Activated CD8-positive, alpha-beta memory T cell treated with anti-CD3 and anti-CD28 coated beads for 4 hours (primary cell): ENCODE measurements at places on chromosomes 7 and 10.

DNA sequence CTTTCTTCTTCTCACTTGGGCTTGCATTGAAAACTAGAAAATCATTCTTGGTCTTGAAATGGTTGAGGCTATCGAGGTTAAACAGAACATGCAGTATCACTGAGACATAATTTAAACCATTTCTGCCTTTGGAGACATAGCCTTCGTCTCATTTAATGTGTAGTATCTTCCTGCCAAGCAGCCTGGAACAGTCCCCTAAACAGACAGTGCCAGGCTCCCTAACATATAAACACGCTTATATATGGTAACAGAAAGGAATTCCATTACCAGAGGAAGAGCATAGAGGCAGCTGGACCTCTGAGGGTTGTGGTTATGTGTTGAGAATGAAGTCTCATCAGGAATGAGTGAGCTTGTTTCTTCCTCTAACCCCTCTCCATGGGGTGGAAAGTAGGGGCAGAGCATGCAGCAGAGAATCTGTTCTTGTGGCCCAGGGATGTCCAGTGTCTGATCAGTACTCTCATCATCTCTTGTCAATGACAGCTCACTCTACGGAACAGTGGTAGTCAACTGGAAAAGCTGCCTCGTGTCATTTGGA is 11.2 kb downstream of the CACNB2 start:
- no peak for DNase-seq

- DNase-seq, result no peak
Measured at GRCh38 chr10:97136756-97137155, 49.0 kb downstream of the SLIT1 start.

GRCh38 chr10:23461557-23461956 is 22.7 kb downstream of the OTUD1 start:
- no peak for DNase-seq

GRCh38 chr10:58373442-58373827 is 11.8 kb upstream of the TFAM start:
- no peak for DNase-seq

GRCh38 chr7:75038508-75038907 is 35.1 kb downstream of the RCC1L start:
- DNase-seq, result no peak
